Transverse colon (tissue), 4 donors: ENCODE measurements at places on chromosomes 5 and 9. TPM values are rescaled to one million over a fixed set of nuclear protein-coding genes. Genes with fewer than 3 reads are reported as not detected.

GRCh38 chr5:74469234-74469994 lies 171.1 kb downstream of the ENC1 start:
- no peak overlapping the region for H3K4me3 ChIP-seq
- H3K27me3 ChIP-seq, result no peaks in the 10 kb centered on the region
- H3K4me1 ChIP-seq, result no peaks in the 10 kb centered on the region
- H3K36me3 ChIP-seq, result no peaks in the 10 kb centered on the region

C5orf58 gene
- not detected for total RNA-seq

DNA sequence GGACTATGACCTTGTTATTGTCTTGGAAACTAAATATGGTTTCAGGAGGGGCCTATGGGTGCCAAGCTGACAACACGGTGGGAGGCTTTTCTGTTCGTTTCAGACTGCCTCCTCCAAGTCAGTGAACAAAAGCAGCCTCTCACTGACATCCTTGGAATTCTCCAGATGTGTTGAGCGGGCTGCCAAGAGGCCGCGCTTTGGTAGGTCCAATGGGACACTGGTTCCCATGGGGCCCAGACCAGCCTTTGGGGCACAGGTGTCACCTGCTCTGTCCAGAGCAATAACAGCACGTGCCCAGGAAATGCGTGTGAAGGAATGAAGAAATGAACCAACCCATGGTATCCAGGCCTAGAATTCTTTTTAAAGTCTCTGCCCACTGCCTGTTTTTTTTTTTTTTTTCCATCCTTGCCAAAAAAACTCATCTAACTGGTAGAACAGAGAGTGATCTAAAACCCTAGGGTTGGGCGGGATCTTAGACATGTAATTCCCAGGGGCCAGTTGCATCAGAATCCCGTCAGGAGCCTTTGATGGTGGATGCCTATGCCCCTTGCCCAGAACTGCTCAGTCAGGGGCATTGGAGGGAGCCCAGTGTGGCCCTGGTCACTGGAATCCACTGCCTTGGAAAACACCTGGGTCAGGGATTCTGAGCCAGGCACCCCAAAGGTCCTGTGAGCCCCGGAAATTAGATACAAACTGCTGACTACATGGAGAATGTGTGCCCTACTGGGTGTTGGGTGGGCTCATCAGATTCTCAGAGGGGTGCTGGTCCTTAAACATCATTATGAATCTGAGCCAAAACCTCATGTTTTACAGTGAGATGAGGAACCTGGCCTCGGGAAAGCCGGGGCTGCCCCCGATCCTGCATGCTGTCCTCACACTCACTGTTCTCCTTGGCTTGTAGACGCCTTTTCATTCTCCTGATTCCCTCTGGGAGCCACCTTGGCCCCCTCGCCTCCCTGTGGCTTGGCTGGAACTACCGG lies 60.1 kb downstream of the GTF3C4 start:
- no peaks in the 10 kb centered on the region for H3K4me1 ChIP-seq
- no peaks in the 10 kb centered on the region for H3K36me3 ChIP-seq
- H3K4me3 ChIP-seq, result no peak overlapping the region
- no peak overlapping the region for H3K27ac ChIP-seq

GRCh38 chr5:82679660-82680059 lies 397.5 kb downstream of the TMEM167A start:
- no peaks in the 10 kb centered on the region for H3K4me1 ChIP-seq
- no peaks in the 10 kb centered on the region for H3K27me3 ChIP-seq
- H3K4me3 ChIP-seq, result no peak overlapping the region
- DNase-seq, result no peak

FBP2 gene
- not detected for total RNA-seq

SUSD3 gene
- 1.9 TPM for total RNA-seq

- no peaks in the 10 kb centered on the region for H3K4me1 ChIP-seq
- peak; percentile 39 for DNase-seq
- H3K36me3 ChIP-seq, result no peaks in the 10 kb centered on the region
- no peak overlapping the region for H3K4me3 ChIP-seq
Observed at GRCh38 chr5:112210430-112211005, 208.6 kb downstream of the EPB41L4A start.

NTRK2 gene
- 2.2 TPM for total RNA-seq

DNA sequence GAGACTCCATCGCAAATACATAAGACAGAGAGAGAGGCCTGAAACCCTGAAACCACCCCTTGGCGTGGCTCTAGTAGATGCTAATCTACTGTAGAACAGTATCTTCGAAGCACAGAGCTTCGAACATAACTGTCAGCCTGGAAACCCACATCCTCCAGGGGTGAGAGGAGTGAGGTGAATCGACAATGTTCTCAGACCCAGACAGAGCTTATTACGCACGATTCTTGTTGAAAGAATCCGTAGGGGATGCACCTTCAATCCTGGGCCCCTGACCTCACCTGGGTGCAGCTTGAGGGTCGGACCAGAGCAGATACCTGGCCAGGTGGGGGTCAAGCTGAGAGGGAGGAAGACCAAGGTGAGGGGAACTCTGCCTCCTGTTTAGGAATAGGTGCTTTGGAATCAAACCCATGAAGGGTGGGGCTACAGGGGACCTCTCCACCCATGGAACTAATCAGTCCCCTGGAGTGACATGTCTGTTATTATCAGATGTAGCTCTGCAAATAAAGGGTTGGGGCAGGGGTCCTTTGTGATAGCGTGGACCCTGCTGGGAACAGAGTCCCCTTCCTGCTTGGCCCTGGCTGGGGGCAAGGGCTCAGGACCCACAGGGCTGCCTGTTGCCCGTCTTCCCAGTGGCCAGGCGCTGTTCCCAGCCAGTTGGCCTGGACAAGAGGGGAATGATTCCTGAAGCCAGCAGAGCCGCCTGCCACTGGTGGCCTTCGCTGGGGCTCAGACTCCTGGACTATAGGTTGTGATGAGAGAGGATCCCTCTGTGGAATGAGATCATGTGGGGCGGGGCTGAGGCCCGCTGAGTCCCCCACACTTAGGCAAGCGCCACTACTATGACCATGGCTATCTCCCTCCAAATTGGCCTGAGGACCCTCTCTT lies 41.2 kb downstream of the DBH start:
- H3K27ac ChIP-seq, result no peak overlapping the region
- H3K4me1 ChIP-seq, result no peaks in the 10 kb centered on the region
- no peak for DNase-seq
- H3K36me3 ChIP-seq, result no peaks in the 10 kb centered on the region

ARRDC3 gene
- 28.8 TPM for total RNA-seq

DNA sequence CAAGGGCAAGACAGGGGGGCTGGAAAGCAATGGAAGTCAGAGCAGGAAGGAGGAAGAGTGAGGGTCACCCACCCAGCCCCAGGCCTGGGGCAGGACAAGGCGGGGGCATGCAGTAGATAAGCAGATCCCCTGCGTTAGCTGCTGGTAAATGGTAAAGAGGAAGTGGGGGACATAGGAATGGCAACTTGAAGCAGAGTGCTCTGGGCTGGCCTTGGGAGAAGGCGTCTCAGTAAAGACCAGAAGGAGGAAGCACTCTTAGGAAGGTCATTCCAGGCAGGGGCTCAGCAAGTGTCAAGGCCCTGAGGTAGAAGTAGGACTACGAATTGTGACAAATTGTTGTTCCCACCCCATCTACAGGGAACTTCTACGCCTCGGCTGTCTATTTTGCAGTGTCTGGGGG lies 15.1 kb downstream of the TCOF1 start:
- H3K27me3 ChIP-seq, result no peaks in the 10 kb centered on the region
- H3K4me3 ChIP-seq, result no peak overlapping the region
- H3K27ac ChIP-seq, result no peak overlapping the region
- H3K4me1 ChIP-seq, result peaks cover 3% of the 10 kb centered on the region

- peak within 1 kb of the TSS; percentile 89 for H3K27ac ChIP-seq
- no peaks in the 10 kb centered on the region for H3K36me3 ChIP-seq
- H3K4me1 ChIP-seq, result peaks cover 13% of the 10 kb centered on the region
- no peaks in the 10 kb centered on the region for H3K27me3 ChIP-seq
- DNase-seq, result peak; percentile 95
- peak within 1 kb of the TSS; percentile 44 for H3K4me3 ChIP-seq
Observed at GRCh38 chr9:34637356-34638137, at the start of gene SIGMAR1. Gene SIGMAR1, minus strand, starts transcription at chr9:34637787. Its CDS starts 90 bp downstream, at chr9:34637697.

DNA sequence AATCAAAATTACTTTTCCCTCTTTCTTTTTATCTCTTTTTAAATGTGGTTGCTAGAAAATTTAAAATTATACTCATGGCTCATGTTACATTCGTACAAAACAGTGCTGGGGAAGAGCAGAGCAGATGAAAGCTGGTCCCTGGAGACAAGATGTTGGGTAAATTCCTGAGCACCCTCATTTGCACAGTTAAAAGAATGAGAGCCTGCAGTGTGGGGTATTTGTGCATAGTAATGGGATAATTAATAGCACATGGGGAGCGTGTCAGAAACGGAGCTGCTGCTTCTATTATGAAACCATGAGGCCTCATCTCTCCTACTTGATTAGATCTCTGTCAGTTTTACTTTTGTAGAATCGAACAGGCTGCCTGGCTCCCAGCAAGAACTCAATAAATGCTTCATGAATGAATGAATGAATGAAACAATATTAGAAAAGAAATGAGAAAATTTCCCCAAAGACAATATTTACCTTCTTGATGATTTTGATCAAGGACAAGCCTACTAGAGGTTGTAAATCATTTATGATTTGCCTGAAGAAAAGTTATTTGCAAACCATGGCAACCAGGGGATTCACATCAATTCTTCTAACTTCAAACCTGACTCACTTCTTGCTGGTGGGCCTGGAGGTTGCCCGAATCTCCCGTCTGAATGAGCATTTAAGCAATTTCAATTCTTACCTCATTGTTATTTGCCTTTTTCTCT lies 177.2 kb upstream of the TUT7 start:
- no peak for DNase-seq
- no peak overlapping the region for H3K27ac ChIP-seq
- H3K4me3 ChIP-seq, result no peak overlapping the region
- H3K36me3 ChIP-seq, result no peaks in the 10 kb centered on the region
- H3K27me3 ChIP-seq, result no peaks in the 10 kb centered on the region

FAM151B gene
- total RNA-seq, result 1.1 TPM

- DNase-seq, result no peak
- H3K4me1 ChIP-seq, result no peaks in the 10 kb centered on the region
- H3K27me3 ChIP-seq, result no peaks in the 10 kb centered on the region
- no peak overlapping the region for H3K4me3 ChIP-seq
- no peak overlapping the region for H3K27ac ChIP-seq
- H3K36me3 ChIP-seq, result no peaks in the 10 kb centered on the region
Observed at GRCh38 chr5:28310696-28311095, 1272.3 kb upstream of the CDH9 start.

TRMT10B gene
- total RNA-seq, result 4.0 TPM

GARIN3 gene
- not detected for total RNA-seq
